MG63 (cell line): ENCODE measurements at places on chromosomes 4 and X. TPM values are rescaled to one million over a fixed set of nuclear protein-coding genes. Genes with fewer than 3 reads are reported as not detected.

DNA sequence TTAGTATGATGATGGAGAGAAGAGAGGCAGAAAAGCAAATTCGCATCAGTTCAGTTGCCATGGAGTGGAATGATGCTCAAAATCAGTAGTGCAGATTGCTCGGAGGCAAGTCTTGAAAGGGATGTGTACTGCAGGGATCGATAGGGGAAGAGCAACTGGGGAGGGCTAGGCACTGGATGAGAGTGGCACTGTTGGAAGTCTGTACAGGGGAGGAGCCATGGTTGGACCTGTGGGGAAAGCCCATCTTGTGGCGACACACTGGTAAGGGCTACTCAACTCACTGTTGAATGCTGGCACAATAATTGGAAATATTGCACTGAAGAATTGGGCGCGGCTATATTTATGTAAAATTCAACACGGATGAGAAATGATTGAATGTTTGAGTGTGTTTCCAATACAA is 1.2 kb downstream of the RAB9B start:
- no peak for DNase-seq

DNA sequence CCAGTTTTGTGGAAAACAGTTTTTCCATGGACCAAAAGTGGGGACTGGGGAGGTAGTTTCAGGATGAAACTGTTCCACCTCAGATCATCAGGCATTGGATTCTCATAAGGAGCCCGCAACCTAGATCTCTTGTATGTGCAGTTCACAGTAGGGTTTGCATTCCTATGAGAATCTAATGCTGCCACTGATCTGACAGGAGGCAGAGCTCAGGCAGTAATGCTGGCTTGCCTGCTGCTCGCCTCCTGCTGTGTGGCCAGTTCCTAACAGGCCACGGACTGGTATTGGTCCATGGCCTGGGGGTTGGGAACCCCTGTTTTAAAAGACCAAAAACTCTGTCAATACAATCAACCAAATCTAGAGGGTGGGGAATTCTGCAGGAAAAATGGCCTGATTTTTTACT is 100.0 kb upstream of the EOLA2 start:
- peak; percentile 39 for DNase-seq

DNA sequence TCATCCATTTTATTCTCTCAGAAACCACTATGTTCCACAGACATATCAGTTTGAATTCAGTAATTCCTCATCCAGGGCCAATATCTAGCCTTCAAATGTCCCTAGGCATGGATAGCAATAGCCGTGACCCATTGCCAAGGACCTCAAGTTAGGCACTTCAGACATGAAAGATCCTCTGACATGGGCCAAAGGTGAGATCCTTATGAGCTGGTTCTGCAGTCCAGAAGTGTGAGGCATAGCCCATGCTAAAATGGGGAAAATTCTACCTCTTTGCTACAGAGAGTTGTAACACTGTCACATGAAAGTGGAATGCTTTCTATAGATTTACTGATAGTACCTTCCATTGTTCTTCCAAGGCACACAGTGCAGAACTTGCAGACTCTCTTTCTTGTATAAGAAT is 349.7 kb upstream of the GALNT7 start:
- no peak for DNase-seq

DNA sequence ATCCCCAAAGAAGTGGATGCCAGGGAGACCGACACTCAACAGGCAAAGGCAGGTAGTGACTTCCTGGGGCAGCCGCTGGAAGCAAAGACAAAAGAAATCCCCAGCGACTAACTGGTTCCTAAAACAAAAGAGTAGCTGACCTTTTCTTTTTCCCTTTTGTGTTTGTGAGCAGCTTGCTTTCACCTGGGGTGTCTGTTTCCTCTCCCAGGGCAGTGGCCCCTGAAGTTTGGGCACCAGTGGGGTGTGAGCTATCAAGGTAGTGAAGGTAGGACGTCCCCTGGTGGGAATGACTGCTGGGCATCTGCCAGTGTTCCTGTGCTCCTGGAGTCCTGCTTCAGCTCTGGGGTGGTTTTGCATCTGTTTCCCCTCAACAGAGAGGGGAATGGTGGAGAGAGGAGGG is 41.6 kb upstream of the STIM2 start:
- no peak for DNase-seq

- no peak for DNase-seq
These were observed 34.9 kb downstream of the MAML3 start for GRCh38 chr4:140118931-140119640.

PRDM8 gene
- 0.49 and 3.6 TPM in 2 replicates for total RNA-seq
